ENCODE measurements at places on chromosomes 3 and 15.

GRCh38 chr3:60613769-60614303 is 637.4 kb downstream of the FHIT start:
- no peak for DNase-seq

DNA sequence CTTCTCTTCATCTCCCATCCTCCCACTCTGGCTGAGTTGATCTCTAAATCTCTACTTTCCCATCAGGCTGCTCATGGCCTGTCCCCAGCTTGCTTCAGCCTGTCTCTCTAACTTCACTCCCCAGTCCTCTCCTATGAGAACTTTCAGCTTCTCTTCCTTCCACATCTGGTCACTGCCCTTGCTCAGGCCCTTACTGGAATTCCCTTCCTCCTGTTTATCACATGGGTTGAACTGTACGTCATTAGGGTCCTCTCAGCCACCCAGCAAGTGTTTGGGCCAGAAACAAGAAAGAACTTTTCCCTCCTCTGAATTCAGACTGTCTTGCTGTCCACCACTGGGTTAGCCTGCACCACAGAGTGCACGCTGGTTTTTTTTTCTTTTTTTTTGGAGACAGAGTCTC is 5.0 kb downstream of the PTPN23 start:
- DNase-seq, result no peak

DNA sequence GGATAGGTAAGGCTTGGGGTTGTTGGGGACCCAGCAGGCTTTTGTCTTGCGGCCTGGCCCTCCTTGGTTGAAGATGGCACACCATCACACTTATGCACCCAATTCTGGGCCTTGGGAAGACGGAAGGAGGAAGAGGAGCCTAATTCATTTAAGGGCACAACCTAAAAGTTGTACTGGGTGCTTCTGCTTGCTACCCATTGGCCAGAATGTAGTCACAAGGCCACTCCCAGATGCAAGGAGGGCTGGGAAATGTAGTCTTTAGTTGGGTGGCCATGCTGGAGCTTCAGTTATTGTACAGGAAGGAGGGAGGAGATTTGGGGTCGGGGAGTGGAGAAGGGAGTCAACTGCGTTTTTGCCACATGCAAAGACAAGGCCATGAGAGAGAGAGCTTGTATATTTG is 109.2 kb downstream of the TMEM266 start:
- no peak for DNase-seq

DNA sequence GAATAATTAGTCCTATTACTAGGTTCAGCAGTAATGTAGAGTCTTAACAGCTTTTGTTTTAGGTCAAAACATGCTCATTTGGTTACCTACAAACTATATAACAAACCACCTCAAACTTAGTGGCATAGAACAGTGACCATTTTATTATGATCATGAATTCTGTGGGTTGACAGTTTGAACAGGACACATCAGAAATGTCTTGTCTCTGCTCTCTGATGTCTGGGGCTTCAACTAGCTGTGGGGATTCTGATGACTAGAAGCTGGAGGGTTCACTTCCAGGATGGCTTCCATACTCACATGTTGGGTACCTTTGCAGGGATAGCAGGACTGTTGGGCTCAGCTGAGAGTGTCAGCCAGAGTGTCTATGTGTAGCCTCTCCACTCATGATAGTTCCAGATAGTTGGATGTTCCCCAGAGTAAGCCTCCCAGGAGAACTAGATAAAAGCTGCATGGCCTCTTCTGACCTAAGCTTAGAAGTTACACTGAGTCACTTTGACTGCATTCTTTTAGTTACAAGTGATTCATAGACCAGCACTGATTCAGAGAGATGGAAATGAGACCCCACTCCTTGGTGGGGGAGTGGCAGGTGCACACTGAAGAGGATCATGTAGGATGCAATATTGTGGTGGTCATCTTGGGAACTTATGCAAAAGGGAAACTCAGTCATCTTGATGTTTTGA is 32.6 kb downstream of the PLCL2 start:
- DNase-seq, result no peak

DNA sequence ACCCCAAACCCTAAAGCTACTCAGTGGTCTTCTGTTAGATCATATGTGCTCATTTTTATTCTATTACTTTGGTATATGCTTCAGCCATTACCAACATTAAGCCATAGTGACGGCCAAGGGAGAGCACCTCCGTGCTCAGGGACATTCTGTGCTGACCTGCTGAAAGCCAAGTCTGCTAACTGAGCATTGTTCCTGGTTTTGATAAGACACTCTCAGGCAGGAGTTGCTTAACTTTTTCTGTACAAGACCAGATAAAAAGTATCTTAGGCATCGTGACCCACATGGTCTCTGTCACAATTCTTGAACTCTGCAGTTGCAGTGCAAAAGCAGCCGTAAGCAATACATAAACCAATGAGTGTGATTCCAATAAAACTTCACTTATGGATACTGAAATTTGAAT is 100.6 kb downstream of the KLHL25 start:
- DNase-seq, result no peak

DNA sequence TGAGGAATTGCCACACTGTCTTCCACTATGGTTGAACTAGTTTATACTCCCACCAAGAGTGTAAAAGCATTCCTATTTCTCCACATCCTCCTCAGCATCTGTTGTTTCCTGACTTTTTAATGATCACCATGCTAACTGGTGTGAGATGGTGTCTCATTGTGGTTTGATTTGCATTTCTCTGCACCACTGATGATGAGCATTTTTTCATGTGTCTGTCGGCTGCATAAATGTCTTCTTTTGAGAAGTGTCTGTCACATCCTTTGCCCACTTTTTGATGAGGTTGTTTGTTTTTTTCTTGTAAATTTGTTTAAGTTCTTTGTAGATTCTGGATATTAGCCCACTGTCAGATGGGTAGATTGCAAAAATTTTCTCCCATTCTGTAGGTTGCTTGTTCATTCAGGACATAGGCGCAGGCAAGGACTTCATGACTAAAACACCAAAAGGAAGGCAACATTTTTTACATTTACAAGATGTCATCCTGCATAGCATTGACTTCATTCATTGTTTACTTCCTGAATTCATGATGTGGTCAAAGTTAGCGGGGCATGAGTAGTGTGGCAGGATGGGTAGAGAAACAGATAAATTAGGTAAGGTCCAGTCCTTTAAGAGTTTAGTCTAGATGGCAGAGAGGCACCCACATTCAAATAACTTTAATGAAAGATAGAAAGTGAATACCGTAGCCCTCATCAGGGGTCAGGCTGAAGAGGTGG is 45.1 kb upstream of the LPP start:
- no peak for DNase-seq

Measured in NCI-H2081 treated with DMSO at 0.1 percent for 48 hours (cell line).